Psoas muscle (tissue), 8 donors: ENCODE measurements at places on chromosomes 6 and 20. TPM values are rescaled to one million over a fixed set of nuclear protein-coding genes. Genes with fewer than 3 reads are reported as not detected.

The ADAM33 gene
- 4.3 TPM for polyA plus RNA-seq

The BTBD9 gene
- polyA plus RNA-seq = 2.3 TPM

The NQO2 gene
- polyA plus RNA-seq = 159 TPM

The NKAIN4 gene
- polyA plus RNA-seq = not detected

The SLC22A7 gene
- polyA plus RNA-seq = not detected

The FBXL4 gene
- polyA plus RNA-seq = 12.7 TPM

The CD40 gene
- polyA plus RNA-seq = 10.9 TPM

The SLC22A16 gene
- polyA plus RNA-seq = not detected
